ENCODE measurements at places on chromosomes 4 and X. TPM values are rescaled to one million over a fixed set of nuclear protein-coding genes. Genes with fewer than 3 reads are reported as not detected.

DNA sequence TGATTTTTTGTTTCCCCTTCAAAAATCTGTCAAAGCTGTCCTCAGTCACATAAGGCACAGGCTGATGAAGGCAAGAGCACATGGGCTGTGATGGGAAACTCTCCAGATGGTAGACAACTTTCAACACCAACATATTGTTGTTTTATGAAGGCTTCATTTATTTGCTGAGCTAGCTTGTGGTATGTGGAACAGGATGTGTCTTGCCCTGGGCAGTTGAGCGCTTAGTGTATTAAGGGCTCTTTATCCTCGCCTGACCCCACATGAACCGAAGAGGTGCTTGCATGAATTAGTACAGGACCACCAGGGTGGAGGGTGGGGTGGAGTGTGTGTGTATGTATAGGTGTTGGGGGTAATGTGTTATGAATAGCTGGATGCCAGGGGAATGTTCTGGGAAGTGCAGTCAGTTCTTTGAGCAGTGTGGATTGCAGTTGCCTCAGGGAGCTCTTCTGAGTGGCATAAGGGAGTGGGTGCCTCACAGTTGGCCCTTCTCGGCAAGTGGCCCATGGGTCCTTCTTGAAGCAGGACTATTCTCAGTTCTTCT, 103.1 kb downstream of the PHEX start:
- peak; percentile 96 for DNase-seq

GRCh38 chr4:183838987-183839712, 66.0 kb upstream of the STOX2 start:
- DNase-seq = peak; percentile 62

- no peak for DNase-seq
Measured at GRCh38 chrX:15973946-15974345, 119.3 kb upstream of the AP1S2 start.

- DNase-seq = no peak
Measured at GRCh38 chr4:102667001-102667400, 93.8 kb downstream of the MANBA start.

DNA sequence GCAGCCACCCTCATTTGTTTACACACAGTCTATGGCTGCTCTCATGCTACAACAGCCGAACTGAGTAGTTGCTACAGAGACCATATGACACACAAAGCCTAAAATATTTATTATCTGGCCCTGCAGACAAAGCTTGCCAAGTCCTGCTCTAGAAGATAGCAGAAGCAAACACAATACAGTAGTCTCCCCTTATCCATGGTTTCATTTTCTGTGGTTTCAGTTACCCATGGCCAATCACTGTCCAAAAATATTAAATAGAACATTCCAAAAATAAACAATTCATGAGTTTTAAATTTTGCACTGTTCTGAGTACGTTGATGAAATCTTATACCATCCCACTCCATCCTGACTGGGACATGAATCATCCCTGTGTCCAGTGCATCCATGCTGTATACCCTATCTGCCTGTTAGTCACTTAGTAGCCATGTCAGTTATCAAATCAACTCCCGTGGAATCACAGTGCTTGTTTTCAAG, 40.2 kb upstream of the ZNF81 start:
- DNase-seq = no peak

HMGN5 gene
- total RNA-seq = 1.8 TPM

- DNase-seq = no peak
Measured at GRCh38 chrX:134685668-134686067, 27.4 kb upstream of the PLAC1 start.

- peak; percentile 42 for DNase-seq
Measured at GRCh38 chr4:153763404-153763803, 3.6 kb upstream of the RNF175 start.

DNA sequence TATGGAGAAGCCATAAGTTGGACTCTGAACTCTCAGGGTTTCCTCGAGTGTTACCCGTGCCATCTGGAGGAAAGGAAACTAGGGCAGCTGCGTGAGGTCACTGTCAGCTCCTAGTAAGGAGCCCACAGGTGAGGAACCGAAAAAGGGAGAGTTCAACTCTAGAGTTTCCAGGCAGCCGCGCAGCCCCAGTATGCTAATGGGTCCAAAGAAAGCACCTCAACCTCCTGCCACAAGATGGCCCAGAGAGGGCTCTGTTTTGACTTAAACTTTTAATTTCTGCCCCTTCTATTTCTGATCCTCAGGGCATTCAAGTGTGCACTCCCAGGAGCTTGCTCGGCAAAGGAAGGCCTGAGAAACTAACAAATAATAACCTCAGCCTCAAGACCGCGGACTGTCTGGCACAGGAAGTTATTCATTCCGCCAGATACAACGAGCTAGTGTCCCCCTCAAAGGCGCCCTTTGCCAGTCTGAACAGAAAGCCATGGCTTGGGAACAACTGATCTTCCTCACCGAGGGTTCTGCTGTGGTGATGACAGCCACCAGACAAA, 13.9 kb downstream of the SCARB2 start:
- peak; percentile 96 for DNase-seq

DNA sequence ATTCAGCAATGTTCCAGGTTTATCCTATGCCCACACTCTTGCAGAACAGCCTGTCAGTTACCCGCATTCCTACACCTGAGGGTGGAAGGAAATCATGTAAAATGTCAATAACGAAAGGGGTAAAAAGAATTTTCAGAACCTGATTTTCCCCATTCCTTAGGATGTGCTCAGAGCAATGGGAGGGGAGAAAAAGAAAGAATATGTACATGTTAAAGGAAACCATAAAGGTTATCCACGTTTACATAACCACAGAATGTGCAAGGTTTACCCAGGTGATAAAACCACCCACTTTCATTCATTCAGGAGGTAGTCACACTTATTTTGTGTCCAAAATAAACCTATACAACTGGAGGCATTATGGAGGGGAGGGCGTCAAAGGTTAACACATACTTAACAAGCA, 335.5 kb downstream of the ZNF674 start:
- no peak for DNase-seq

DNA sequence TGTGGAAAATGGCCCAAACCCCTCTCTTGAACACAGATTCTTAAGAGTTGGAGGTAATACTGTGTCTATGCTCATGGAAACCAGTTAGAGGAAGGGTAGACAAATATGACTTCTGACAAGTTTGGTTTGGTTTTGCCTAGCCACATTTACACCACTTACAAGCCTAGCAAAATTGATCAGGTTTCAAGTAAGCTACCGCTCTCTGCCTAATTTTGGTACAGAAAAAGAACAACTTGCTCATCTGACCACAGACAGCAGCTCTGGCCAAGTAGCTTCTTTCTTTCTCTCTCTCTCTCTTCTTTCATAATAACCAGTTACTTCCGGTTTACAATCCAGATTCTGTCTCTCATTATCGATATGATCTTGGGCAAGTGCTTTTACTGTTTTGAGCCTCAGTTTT, 260.0 kb downstream of the GLUD2 start:
- DNase-seq = no peak

GRCh38 chr4:11286533-11286932, 142.2 kb downstream of the HS3ST1 start:
- DNase-seq = no peak

DNA sequence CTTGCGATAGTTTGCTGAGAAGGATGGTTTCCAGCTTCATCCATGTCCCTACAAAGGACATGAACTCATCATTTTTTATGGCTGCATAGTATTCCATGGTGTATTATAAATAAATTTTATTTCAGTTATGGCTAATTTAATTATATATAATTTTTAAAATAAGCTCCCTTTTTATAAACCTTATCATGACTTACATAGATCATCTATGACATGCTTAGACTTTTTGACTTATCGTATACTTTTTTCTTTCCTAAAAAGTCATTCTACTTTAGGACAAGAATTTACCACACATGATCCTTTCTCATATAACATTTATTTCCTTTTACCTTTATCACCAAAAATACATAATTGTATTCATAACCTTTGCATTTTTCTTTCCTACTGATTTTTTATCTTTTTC, 376.5 kb downstream of the CCSER1 start:
- DNase-seq = no peak

DNA sequence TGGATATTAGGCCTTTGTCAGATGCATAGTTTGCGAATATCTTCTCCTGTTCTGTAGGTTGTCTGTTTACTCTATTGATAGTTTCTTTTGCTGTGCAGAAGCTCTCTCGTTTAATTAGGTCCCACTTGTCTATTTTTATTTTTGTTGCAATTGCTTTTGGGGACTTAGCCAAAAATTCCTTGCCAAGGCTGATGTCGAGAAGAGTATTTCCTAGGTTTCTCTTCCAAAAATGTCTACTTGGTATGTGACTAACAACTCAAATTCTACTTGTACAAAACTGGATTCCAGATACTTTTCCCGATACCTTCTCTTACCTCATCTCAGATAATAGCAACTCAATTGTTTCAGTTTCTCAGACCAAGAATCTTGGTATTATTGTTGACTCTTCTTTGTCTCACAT, 142.4 kb upstream of the GLRA2 start:
- DNase-seq = no peak

GRCh38 chr4:136342666-136343065, 1189.6 kb downstream of the PCDH18 start:
- DNase-seq = no peak

- no peak for DNase-seq
Measured at GRCh38 chr4:20859097-20859781, 159.0 kb downstream of the PACRGL start.

DNA sequence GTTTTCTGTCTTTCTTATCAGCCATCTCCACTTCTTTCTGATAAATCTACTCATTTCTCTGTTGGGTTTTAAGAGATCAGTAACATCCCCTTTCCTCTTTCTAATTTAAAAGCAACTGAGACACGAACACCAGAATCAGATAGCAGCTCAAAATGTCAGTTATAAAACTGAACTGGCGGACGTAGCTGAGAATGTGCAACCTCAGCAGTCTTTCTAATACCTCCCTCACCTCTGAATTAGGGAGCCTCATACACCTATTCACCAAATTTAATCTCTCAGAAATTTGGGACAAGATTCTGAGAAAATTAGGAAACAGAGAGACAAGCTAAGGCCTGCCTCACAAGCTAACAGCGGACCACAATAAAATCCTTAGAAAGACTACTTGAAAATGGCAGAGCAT, 52.0 kb upstream of the ACSL4 start:
- no peak for DNase-seq

- no peak for DNase-seq
Measured at GRCh38 chr4:26724534-26724933, 136.1 kb upstream of the STIM2 start.

MAGIX gene
- 2.6 TPM for total RNA-seq

SPANXA2 gene
- total RNA-seq = not detected

DNA sequence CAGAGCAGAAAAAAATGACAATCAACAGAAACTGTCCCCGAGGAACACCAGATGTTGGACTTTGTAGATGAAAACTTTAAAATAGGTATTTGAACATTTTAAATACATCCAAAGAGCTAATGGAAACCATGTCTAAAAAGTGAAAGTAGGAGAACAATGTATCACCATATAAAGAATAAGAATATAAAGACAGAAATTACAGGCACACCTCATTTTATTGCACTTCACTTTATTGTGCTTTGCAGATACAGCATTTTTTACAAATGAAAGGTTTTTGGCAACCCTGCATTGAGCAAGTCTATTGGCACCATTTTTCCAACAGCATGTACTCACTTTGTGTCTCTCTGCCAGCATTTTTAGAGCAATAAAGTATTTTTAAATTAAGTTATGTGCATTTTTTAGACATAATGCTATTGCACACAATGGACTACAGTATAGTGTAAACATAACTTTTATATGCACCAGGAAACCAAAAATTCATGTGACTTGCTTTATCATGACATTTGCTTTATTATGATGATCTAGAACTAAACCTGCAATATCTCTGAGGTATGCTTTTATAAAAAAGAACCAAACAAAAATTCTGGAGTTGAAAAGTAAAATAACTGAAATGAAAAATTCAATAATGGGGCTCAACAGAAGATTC, 212.4 kb upstream of the CASK start:
- no peak for DNase-seq

ARSJ gene
- total RNA-seq = 3.0 TPM

DNA sequence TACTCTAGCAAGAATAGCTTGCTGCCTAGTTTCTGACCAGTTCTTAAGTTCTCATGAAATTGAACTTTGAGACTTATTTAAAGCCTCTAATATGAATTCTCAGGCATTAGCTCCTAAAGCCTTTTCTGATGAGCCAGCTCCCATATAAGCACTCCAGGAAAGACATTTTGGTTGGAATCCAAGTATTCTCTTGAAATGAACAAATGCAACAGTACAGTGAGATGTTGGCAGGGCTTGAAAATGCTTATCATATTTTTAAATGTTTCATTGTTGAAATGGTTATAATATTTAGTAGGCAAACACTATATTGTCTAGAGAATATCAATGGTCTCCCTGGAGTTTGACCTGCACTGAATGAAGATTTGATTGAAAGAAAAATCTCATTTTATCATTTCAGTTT, 240.3 kb downstream of the ANK2 start:
- no peak for DNase-seq

- no peak for DNase-seq
Measured at GRCh38 chr4:54475546-54475945, 182.2 kb upstream of the KIT start.

Measured in SK-MEL-5 (cell line).